ENCODE measurements at places on chromosomes 6 and 20.

GRCh38 chr20:13336308-13337089, 115.4 kb downstream of the ISM1 start:
- DNase-seq, result no peak

DNA sequence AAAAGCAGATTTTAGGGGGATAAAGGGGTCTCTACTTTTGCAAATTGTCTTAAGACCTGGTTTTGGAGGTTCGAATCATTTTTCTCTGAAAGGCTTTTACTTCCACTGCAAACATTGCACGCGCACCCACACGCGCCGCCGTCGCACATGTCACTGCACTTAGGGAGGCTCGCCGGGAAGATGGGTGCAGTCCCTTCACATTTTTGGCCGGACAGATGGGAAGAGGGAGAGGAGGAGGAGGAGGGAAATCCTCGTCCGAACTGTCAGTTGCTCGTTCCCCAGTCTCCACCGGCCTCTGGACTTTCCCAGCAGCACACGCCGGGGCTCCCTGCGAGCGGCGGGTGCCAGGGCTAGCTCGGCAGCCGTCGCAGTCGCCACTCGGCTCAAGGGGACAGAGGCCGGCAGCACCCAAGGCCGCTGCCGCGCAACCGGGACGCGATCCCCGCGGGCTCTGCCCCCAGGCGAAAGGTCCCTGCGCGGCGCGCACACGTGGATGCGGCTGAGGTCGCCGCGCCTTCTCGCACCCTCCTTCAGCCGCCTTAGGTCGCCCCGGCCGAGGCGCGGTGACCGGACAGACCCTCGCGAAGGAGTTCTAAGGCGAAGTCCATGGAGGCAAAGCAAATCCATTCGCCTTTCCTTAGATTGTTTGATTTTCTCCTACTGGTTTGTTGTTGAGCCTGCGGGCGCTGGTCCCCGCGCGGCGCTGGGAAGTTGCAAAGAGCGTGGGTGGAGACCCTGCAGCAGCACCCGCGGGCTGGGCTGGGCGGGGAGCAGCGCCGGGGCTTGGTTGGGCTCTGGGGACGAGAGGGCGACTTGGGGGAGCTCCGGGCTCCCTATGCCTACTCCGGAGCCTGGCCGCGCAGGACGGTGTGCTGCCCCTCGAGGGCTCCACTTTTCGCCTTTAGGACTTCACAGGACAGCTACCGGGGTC, 1.2 kb downstream of the MYB start:
- DNase-seq, result no peak

DNA sequence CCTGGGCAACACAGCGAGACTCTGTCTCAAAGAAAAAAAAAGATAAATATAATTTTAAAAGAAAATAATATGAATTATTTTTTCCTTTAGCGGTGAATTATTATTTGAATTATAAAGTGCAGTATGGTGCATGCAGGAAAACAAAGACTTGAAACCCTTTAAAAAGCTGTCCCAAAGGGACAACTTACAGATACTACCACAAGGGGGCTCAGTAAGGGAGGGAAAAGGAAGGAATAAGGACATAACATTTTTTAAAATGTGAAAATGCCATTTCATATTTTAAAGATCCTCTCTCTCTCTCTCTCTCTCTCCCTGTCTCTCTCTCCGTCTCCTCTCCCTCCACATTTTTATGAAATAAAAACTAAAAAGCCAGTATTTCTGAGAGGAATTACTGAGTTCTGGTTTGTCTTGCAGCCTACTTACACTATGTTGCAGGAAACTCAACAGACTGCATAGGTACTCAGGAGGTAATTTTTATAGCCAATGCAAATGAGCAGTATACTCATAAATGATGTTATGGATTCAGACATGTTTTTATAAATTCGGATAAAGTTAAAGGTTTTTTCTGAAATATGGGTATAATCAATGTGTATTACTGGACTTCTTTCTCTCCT, 455.0 kb upstream of the GJE1 start:
- no peak for DNase-seq

DNA sequence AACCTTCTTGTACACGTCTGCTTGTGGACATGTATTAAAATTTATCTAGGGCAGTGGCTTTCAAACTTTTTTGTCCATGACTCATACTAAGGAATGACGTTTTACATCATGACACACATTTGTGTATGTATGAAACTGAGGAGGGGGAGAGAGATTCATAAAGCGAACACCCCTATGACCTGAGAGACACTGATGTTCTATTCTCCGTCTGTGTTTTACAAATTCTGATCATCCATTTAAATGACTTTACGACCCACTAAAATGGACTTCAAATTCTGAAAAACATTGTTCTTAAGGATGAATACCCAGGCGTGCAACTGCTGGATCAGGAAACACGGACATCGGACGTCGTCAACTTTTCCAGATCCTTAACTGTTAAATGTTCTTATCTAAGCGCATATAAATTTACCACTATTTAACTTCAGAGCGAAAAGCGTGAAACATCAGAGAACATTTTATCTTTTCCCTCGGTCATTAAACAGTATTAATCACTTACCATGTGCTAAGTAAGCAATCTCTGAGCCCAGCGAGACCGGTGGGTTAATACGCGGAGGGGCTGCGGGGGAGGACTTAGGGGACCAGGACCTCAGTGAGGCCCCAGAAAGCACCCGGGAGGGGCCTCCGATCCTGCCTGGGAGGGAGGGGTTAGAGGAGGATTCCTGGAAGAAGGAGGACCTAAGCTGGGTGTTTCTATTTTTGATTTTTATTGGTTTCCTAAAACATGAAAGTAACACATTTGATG, 1.2 kb downstream of the PLAGL1 start:
- DNase-seq, result no peak

- no peak for DNase-seq
Measured at GRCh38 chr6:119602215-119603178, 252.9 kb upstream of the MAN1A1 start.

GRCh38 chr20:6046432-6046831, 7.4 kb downstream of the LRRN4 start:
- no peak for DNase-seq

- no peak for DNase-seq
Measured at GRCh38 chr6:128519931-128520435, 416 bp downstream of the PTPRK start.

Measured in NCI-H2081 treated with DMSO at 0.1 percent for 48 hours (cell line).